ENCODE measurements at places on chromosomes 5 and 9.

- DNase-seq: no peak
Measured at GRCh38 chr5:131769961-131770360, 26.9 kb downstream of the FNIP1 start.

- DNase-seq: no peak
Measured at GRCh38 chr9:3138231-3139229, 294.6 kb upstream of the PUM3 start.

GRCh38 chr5:34576891-34577666 is 79.0 kb upstream of the RAI14 start:
- no peak for DNase-seq

DNA sequence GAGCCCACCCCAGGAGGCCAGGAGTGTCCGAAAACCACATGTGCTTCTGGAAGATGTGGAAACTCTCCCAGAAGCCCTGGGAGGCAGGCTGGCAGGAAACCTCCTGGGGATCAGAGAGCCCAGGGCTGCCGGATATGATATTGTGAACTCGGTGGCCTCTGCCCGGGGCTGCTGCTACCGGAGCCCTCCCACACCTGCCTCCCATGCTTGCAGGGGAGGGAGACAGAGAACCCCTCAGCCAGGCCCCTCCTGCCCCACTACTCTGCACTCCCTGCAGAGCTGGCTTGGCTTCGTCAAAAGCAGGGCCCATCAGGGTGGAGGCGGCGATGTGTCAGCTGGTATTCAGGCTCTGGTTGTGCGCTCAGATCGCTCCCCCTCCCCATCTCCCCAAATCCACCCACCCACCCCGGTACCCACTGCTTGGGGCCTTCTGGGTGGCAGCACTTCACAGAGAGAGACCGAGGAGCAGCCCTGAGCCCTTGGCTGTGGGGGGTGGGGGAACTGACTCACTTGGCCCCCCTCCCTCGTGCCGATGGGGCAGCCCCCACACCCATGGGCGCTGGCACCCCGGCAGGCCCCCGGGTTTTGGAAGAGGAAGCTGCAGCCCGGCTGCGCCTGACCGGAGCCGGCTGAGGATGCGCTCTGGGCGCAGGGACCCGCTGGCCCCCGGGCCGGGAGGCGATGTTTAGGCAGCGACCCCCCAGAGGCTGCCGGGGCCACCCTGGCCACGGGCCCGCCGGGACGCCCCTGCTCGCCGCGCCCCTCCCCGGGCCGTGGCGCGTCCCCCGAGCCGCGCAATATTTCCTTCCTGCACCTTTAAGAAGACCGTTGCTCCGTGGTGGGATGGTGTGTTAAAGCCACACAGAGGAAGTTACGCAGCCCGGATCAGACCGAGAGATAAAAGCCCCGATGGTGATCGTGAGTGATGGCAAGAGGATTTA is 786 bp upstream of the NTNG2 start:
- no peak for DNase-seq

GRCh38 chr9:9913276-9913832 is 699.4 kb downstream of the PTPRD start:
- DNase-seq: no peak

DNA sequence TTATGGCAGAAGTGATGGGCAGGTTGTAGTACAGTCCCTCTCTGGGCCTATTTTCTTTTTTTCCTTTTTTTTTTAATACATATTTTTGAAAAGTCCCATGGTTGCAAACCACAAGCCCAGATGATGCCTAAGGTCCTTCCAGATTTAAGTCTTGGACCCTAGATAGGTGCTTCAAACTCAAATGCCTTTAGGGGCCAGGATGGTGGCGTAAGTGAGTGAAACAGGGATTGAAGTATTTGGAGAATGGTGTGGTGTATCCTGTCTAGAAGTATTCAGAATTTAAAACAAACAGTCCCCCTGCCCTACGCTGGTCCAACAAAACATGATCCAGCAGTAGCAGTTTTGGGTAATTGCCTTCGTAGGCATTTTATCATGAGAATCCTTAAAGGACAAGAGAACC is 2.2 kb downstream of the TIGD6 start:
- DNase-seq: no peak

GRCh38 chr5:41967401-41967800 is 42.3 kb downstream of the FBXO4 start:
- DNase-seq: no peak

GRCh38 chr5:178595150-178595549 is 5.0 kb upstream of the COL23A1 start:
- DNase-seq: no peak

DNA sequence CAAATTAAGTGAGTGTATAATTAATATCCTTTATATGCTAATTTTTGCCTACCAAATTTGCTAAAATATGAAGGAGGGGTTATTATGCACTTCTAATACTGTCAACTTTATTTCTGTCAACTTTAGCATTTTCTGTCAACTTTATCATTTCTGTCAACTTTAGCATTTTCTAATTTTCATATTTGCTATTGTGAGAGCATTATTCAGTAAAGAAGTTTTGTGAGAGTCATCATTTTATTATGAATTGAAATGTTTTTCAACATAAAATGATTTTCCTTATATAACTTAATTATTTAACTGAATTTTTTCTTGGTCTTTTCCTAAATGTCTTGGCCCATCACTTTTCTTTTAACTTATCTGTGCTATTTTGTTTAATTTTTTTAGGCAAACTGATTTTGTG is 58.2 kb downstream of the FBXO4 start:
- DNase-seq: no peak

DNA sequence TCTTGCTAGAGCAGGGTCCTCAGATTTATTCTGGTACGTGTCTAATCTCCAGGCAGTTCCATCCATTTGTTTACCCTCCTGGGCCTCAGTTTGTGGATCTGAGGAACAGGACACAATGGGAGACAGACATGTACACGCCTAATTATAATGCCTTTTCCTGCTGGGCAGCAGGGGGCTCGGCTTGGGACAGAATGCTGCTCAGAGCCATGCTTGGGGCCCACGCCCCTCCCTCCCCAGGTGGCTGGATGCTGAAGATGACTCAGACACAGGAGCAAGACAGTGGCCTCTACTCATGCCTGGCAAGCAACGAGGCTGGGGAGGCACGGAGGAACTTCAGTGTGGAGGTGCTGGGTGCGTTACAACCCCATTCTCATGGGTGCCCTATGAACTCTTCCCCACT is 72.7 kb upstream of the ASS1 start:
- no peak for DNase-seq
